ENCODE measurements at places on chromosomes 7 and 10.

DNA sequence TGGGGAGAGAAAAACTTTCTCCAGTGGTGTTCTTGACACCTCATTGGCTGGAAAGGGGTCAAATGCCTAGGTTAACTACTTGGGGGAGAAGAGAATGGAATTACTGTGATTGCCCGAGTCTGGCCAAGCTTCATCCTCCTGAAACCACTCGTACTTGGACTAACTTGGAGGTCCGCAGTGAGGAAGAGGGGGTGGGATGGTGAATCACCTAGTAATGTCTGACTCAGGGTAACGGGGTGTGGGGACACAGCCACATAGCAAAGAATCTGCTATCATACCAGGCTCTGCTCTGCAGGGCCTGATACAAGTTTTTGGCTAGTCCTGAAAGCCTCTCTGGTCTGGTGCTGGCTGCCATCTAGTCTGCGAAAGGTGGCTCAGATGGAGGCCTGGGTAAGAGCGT is 190.9 kb downstream of the RPS24 start:
- peak; percentile 57 for ATAC-seq

GRCh38 chr10:3503299-3503698 is 281.7 kb downstream of the KLF6 start:
- no peak for ATAC-seq

- ATAC-seq: no peak
Observed at GRCh38 chr7:113270790-113271189, 152.4 kb upstream of the SMIM30 start.

GRCh38 chr10:55500931-55501559 is 700.0 kb upstream of the PCDH15 start:
- peak; percentile 86 for ATAC-seq

DNA sequence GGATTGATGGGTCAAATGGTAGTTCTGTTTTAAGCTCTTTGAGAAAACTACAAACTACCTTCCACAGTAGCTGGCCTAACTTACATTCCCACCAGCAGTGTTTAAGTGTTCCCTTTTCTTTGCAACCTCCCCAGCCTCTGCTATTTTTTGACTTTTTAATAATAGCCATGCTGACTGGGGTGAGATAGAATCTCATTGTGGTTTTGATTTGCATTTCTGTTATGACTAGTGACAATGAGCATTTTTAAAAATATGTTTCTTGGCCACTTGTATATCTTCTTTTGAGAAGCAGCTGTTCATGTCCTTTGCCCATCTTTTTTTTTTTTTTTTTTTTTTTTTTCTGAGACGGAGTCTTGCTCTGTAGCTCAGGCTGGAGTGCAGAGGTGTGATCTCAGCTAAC is 155.2 kb upstream of the BMPER start:
- peak; percentile 56 for ATAC-seq

DNA sequence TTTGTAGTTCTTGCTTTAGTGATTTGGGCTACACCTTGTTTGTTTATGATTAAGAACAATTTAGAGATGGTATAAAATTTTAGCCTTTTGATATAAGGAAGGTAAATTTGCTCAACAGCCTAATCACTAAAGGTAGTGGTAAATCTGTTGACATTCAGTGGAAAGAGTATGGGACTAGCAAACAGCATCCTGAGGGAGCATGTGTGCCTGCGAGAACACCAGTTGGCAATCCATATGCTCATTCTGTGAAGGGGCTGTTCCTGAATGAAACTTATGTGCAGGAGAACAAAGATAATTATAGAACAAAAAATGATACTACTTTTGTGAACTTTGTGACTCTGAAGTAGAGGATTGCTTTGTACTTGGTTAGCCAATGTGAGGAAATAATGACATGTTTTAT is 44.0 kb downstream of the CAPZA2 start:
- no peak for ATAC-seq

DNA sequence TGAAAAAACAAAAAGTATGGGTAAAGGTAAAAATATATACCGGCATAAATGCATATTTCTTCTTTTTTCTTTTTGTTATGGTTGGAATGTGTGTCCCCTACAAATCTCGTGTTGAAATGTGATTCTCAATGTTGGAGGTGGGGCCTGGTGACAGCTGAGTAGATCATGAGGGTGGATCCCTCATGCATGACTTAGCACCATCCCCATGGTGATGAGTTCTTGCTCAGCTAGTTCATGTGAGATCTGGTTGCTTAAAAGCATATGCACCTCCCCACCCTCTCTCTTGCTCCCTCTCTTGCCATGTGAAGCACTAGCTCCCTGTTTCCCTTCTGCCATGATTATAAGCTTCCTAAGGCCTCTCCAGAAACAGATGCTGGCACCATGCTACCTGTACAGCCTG is 93.3 kb downstream of the HYCC1 start:
- no peak for ATAC-seq

DNA sequence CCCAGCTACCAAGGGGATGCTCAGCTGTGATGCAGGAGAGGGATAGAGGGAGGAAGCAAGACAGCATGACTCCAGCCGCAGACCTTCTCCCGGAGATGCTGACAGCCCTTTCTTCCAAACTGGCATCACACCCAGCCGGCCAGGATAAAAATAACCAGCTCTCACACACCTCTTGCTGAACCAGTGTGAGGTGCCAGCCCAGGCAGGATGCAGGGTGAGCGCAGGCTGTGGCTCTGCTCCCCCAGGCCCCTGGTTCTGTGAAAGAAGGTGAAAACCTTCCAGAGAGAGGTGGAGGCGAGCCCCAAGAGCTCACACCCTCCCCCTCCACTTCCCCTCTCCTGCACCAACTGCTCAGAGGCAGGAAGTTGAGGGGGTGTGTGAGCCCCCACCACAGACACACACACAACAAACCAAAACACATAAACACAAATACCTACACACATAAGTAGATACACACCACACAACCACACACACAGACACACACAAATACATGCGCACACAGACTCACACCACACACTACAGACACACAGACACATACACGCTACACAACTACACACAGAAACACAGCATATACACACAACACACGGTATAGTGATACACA is 4.0 kb downstream of the GPR15LG start:
- no peak for ATAC-seq

- no peak for ATAC-seq
Observed at GRCh38 chr10:111207500-111207899, 130.7 kb downstream of the ADRA2A start.

DNA sequence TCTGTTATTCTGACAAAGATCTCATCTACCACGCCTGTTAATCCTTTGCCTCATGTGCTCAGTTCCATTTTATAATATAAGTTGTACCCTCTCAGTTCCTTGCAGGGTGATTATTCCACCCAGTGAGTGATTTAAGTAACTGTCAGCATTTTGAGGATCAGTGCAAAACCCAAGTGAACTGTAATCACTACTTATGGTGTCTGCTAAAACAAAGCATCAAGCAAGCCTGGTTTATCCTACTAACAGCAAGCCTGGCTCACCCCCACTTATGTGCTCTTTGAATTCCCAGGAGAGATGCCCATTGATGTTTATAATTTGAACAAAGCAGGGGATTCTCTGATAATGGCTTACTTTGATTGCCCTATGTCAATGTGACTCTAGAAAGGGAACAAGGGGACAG is 186.8 kb upstream of the LRGUK start:
- no peak for ATAC-seq

GRCh38 chr7:574661-575395 is 55.2 kb upstream of the PDGFA start:
- no peak for ATAC-seq
